ENCODE measurements at places on chromosomes 1 and 21. TPM values are rescaled to one million over a fixed set of nuclear protein-coding genes. Genes with fewer than 3 reads are reported as not detected.
A peak's percentile ranks its signal among the peaks of the same experiment; 100 is the strongest.

- no peak for ATAC-seq
Observed at GRCh38 chr1:81551946-81552345, 248.8 kb upstream of the ADGRL2 start.

DNA sequence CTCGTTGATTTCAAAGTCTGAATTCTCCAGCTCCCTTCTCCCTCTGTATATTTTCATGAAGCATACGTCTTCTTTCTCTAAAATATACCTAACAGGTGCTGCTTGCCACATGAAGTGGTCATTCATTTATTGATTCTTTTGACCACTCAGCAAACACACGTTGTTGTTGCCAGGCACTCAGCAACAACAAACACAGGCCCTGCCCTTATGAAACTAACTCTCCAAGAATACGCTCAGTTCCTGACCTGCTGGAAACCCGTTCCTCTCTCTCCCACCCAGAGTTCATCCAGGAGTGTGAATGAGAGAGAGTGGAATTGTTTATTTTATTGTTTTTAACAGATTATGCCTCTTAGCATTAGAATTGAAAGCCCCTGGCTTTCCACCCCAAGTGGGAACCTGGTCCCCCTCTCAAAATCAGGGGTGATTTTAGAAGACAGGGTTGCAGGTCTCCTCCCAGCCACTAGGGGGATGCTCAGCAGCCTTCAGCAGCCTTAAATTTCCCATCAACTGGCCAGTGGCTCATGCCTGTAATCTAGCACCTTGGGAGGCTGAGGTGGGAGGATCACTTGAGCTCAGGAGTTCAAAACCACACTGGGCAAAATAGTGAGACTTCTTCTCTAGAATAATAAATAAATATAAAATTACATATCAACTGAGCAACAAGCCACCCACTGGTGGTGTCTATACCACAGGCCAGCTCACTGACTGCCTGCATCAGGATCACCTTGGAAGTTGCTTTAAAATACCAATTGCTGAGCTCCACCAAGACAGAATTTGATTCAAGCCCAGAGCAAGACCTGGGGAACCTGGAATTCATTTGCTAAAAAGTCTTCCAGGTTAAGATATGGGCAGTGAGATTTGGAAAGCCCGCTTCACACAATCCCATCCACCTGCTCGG lies 181.0 kb upstream of the KLHDC7A start:
- ATAC-seq: no peak

DNA sequence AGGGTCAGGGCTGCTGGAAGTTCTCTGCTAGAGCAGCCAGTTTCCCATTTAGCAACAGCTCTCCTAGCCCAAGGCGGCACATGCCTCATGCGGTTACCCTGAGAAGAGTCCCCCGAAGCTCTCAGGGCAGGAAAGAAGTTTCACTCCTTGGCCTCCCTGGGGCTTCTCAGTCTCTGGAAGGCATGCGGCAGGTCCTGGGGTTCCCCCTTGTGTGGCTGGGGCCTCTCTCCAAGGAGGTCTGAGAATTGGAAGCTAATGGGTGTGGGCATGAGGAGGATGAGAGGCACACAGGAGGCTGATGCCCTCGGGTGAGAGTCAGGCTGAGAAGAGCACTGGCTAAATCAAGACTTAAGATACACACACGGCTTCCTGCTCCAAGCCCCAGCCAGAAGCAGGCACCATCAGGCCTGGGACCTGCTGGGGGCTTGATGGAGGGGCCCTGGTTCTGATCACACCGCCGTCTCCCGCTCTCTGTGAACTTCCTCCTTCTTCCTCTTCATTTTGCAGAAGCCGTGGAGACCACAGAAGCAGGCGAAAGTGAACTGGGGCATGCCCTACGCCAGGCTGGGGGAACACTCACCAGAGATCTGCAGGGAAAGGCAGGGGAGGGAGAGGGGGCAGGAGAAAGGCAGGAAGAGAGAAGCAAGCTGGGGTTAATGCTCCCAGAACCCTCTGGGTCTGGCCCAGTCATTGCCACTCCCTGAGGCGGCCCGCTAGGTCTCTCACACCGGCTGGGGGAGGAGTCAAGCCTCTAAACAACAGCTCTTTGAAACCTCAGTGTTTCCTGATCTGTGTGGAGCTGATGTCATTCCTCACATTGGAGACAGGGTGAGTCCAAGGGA lies 15.1 kb downstream of the BLACAT1 start:
- peak; percentile 90 for ATAC-seq

DNA sequence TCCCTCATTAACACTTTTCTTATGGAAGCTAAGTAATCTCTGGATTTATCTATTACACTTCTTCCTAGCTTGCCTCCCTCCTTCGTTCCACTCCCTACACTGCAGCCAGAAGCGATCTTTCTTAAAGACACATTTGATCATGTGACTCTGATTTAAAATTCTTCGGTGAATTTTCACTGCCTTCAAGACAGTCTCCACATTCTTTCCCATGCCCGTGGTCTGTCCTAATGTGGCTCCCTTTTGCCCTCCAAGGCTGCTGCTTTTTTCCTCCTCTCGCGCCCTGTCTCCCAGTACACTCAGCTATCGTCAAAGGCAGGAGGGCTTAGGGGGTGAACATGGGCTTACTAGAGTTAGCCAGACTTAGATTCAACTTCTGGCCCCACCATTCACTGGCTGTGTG lies 64.4 kb downstream of the SDCCAG8 start:
- no peak for ATAC-seq

- peak; percentile 49 for ATAC-seq
Observed at GRCh38 chr1:167297222-167298214, 76.8 kb downstream of the POU2F1 start.

GRCh38 chr1:63827411-63828321 lies 53.8 kb downstream of the ROR1 start:
- no peak for ATAC-seq

Gene TSPAN2
- 0.68 TPM for total RNA-seq

Gene KCNJ10
- not detected for total RNA-seq

Gene F3
- total RNA-seq: 18.4 TPM

Gene HMGCS2
- total RNA-seq: 0.76 TPM
